ENCODE measurements at places on chromosomes 13 and 19.

DNA sequence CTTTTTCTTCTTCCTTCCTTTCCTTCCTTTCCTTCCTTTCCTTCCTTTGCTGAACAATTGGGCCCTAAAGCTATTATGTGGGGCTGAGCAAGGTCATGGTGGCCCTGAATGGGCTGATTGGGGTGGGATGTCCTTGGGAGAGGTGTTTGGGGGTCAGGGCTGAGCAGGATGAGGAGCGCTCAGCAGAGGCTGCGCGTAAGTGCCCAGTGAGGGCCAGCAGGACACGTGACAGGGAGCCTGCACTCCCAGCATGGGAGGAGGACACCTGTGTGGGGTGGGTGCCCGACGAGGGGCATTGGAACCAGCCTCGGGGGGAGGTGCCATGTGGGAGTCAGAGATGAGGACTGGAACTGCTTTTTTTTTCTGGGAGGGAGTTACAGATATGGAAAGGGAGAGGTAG, 5.4 kb upstream of the LGALS7 start:
- no peak for DNase-seq

- peak; percentile 41 for DNase-seq
Observed at GRCh38 chr13:74243637-74244526, 109.7 kb upstream of the KLF12 start.

DNA sequence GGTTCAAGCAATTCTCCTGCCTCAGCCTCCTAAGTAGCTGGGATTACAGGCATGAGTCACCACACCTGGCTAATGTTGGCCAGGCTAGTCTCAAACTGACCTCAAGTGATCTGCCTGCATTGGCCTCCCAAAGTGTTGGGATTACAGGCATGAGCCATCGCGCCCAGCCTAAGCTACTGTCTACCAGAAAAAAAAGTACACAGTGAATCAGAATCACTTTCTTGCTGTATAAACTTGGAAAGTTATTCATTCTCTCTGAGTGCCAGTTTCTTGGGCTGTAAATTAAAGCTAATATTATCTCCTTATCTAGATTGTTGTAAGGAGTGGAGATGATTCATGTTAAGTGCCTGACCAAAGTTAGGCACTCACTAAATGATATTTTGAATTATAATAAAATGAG, 242.8 kb downstream of the ENOX1 start:
- DNase-seq = peak; percentile 28

DNA sequence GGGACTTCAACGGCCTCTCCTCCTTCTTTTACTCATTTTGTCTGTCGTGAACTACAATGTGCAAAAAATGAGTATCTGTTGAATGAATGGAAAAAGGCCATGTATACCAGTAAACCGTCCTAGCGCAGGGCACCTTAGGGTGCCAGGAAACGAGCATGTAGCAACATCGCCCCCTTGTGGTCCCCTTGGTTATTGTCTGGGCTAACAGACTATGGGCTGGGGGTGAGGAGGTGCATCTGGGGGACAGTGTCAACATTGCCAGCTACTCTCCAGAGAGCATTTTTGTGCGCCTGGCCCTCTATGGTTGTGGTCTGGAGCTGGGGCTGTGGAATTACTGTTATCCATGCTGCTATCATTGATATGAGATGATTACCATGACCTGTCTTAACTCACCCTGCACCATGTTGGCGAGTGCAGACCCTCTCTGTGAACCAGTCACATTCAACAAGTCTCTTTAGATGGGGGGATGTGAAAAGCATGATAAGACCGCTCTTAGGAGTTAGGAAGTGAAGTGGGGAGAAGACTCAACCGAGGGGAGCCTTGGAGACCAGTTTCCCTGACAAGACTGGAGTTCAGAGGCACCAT, 22.8 kb upstream of the SIGLEC11 start:
- DNase-seq = peak; percentile 62

DNA sequence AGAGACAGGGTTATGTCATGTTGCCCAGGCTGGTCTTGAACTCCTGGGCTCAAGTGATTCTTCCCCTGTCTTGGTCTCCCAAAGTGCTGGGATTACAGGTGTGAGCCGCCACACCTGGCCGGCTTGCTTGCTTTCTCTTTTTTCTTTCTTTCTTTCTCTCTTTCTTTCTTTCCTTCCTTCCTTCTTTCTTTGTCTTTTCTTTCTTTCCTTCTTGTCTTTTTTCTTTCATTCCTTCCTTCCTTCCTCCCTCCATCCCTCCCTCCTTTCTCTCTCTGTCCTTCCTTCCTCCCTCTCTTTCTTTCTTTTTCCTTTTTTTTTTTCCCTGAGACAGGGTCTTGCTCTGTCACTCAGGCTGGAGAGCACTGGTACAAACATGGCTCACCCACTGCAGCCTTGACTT, 6.8 kb upstream of the BTBD2 start:
- DNase-seq = no peak

DNA sequence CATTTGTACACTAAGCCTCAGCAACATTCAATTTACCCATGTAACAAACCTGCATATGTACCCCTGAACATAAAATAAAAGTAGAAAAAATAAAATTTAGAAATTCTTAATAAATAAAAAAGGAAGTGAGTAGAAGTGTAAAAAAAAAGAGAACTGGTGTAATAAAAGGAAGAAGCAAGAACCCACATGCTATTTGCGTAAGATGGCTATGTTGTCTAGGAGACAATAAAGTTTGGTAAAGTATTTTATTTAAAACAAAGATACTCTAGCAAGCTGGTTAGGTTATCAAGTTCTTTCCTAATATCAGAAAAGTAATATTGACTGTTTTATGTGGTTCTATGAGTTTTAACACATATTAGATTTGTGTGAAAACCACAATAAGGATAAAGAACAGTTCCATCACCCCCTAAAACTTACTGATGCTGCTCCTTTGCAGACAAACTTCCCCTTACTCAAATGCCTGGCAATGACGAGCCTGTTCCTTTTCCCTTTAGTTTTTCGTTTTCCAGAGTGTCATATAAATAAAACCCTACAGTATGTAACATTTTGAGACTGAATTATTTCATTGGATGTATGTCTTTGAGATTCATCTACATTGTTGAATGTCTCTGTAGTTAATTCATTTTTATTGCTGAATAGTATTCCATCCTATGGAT, 98.9 kb downstream of the TNFSF13B start:
- no peak for DNase-seq

- DNase-seq = peak; percentile 34
Observed at GRCh38 chr19:43316591-43317319, 36.7 kb upstream of the CD177 start.

DNA sequence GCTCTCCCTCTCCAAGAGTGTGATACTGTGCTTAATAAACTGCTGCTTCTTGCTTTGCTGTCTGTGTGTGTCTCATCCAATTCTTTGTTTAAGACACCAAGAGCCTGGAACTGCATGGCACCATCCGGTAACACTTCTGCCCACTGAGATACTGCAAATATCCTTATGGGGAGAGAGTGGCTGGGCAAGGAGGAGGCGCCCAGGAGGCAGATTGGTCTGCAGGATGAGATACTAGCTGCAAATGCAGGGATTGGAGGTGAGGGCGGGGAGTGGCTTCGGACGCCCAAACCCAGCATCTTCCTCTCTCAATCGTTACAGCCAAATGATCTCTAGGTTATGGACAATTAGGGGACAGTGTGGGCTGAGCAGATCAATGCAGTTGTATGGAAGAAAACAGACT, 1.7 kb upstream of the SIGLEC7 start:
- DNase-seq = no peak

DNA sequence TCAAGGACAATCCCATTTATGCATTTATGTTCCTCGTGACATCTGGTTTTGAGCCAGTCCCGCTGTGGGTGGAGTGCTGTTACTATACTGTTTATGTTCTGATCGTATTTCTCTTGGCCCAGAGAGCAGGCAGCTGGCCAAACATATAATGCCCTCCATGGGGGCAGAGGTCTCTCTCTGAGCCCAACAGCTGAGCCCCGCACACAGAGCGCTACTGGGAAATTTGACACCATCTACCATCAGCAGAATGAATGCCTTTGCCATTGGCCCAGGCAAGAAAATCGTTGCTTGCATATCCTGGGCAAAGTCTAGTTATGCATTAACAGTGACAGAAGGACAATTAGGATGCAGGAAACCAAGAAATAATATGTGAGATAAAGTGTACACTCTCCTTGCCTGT, 126.8 kb upstream of the CACNA1A start:
- peak; percentile 48 for DNase-seq

- DNase-seq = peak; percentile 63
Observed at GRCh38 chr19:14507704-14508542, 10.3 kb downstream of the DNAJB1 start.

DNA sequence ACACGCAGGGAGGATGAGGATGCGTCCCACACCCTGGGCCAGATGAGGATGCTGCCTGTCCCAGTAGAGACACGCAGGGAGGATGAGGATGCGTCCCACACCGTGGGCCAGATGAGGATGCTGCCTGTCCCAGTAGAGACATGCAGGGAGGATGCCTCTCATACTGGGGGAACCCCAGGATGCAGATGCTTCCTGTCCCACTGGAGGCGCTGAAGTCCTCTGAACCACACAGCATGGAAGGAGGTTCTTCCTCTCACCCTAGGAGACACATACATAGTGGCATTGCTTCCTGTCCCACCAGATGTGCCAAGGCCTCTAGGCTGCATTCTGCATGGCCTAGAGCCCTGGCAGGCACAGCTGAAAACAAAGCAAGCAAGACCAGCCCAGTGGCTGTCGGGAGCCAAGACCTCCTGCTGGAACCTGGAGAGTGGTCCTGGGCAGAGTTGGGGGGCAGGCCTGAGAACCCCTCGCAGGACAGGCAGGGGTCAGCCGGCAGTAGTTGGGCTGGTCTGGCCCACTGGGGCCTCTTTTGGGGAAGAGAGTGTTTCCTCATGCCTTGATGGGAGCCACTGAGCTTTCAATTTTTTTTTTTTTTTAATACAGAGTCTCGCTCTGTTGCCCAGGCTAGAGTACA, 4.3 kb downstream of the HPN start:
- DNase-seq = peak; percentile 62

DNA sequence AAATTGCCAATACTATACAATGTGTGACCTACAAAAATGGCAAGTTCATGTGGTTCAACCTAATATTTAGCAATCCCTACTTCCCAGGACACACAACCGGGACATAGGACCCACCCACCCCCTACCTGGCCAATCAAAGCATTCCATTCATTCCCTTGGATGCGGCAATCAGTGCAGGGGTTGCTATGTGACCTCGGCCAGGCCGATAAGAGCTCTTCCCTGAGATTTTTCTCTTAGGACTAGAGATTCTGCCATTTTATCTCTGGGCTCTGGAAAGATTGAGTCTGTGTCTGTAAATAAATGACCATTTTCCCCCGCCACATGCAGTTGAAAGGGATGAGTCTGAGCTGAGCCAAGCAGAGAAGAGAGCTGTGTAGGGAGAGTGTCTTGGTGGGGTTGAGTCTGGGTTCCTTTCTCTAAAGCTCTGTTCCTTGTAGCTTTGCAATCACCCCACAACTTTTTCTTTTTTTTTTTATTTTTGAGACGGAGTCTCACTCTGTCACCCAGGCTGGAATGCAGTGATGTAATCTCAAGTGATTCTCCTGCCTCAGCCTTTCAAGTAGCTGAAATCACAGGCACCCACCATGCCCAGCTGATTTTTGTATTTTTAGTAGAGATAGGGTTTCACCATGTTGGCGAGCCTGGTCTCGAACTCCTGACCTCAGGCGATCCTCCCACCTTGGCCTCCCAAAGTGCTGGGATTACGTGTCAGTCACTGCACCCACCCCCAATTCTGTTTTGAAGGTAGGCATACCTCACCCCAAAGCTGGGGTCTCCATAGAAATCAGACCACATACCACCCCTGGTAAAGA, 7.4 kb downstream of the IFNL1 start:
- DNase-seq = no peak

GRCh38 chr13:34416971-34417380, 525.1 kb upstream of the NBEA start:
- peak; percentile 62 for DNase-seq

DNA sequence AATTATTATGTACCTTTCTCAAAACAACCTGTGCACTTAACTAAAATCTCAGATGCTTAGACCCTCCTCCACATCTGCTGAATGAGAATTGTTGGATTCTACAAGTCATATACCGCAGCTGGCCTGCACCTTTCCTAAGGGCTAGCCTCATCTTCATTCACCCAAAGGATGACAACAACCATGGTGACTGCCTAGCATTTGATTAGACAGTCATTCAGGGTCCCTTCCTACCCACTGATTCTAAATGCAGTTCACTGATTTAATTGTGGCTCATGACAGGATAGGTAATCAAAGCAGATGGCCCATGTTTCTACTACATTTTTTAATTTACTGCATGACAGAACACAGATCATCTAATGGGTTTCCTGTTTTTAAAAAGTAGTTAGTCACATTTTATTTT, 551.9 kb upstream of the SLC10A2 start:
- DNase-seq = no peak

- DNase-seq = no peak
Observed at GRCh38 chr19:5298471-5298901, 42.1 kb downstream of the PTPRS start.

GRCh38 chr13:107801621-107802020, 413.7 kb downstream of the LIG4 start:
- DNase-seq = no peak

GRCh38 chr13:20090349-20090748, 70.5 kb downstream of the GJA3 start:
- no peak for DNase-seq

DNA sequence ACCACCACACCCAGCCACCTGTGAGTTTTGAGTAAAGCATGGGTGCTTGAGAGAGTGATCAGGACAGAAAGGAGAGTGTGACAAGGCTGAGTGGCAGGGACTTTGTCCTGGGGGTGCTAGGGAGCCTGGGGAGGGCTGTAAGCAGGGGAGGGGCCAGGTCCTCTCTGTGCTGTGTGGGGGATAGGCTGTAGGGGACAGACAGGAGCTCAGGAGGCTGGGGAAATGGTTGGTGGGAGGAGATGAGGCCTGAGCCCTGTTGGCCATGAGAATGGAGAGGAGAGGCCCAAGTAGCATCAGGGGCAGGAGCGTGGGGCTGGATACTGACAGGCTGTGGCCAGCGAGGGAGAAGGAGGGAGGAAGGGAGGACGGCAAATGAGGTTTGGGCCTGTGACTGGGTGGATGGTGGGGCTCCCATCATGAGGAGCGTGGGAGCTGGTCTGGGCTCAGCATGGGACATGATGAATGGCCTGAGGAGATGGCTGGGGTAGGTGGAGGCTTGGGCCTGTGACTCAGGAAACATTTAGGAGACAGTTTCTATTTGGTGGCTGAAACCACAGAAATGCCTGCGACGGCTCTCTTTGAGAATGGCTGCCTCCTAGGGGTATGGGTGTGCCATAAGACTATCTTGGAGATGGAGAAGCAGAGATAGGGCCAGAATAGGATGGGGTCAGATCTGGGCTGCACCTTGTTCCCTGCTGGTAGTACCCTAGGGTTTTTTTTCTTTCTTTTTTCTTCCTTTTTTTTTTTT, 25.0 kb downstream of the GRIN2D start:
- DNase-seq = no peak

- DNase-seq = no peak
Observed at GRCh38 chr13:50711131-50711815, 132.2 kb downstream of the DLEU7 start.

DNA sequence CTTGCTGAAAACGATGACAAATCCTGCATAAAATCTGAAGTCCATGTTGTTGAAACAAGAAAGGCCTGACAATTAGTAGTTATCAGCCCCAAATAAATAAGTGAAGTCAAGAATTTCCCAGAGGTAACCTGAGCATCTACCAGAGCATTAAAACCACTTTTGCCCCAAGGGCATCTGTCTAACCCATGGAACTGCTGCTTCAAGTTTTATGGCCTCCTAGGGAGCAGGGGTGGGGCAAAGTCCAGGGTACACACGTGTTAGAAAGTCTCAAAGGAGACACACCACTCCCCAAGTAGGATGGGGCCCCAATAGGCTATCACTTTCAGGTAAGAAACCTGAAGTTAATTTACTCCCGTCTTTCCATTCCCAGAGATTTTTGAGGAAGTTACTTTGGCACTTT, 81.1 kb downstream of the CACNA1A start:
- no peak for DNase-seq

GRCh38 chr19:55621673-55622231, 2.6 kb downstream of the ZNF784 start:
- DNase-seq = no peak

All from choroid plexus epithelial cell (primary cell).